Osteoblast (primary cell): ENCODE measurements at places on chromosomes 13 and 19.

DNA sequence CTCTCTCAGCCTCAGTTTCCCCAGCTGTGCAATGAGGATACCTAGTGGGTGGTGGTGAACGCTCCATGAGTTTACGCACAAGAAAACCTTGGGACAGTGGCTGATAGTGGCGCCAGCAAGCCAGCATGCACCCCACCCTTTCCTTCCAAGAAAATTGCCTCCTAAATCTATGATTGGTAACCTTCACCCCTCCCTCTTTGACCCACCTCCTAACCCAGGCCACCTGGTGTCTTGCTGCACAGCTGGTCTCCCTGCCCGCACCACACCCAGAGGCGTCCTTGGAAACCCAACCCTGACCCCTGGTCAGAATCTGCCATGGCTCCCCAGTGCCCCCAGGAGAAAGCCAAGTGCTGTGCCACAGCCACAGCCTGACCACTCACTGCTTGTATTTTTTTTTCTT lies 22.8 kb upstream of the BCL3 start:
- no peak for DNase-seq

- no peak for DNase-seq
Observed at GRCh38 chr13:113845055-113845454, 18.8 kb downstream of the GAS6 start.

- no peak for DNase-seq
Observed at GRCh38 chr13:40181203-40181845, 485.1 kb downstream of the FOXO1 start.

DNA sequence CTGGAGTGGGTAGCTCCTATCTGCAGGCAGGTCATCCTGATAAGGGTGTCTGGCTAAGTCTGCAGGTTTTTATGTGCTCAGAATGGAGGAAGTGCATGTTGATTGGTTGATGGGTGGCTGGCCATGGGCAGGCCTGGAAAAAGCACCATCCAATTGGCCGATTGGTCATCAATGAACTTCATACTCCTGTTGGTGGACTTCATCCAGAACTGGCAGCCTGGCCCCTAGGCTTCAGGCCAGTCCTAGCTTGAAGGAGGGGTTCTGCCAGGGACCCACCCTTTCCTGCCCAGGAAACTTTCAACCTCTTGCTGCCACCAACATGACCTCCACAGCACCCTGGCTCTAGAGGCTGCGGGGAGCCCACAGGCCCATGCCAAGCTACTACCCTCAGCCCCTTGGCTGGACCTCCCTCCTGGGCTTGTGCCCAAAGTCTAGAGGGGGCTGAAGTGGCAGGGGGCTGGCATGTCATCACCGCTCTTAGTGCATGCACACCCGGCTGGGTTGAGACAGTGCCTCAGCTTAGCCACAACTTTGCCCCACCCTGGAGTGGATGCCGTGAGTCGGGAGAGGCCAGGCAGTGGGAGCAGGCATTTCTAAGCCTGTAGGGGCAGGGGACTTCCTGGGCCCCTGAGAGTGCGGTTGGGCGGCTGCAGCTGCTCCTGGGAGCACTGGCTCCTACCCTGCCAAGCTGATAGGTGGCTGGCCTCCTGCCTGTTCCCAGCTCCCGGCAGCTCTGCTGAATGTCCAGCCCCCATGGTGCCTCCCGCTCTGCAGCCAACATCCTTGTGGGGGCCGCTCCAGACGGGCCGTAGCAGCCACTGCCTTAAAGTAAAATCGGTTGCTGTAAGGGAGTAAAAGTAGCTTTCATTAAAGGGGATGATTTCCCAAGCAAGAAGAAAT lies 13.2 kb downstream of the DNAJC15 start:
- DNase-seq: no peak

DNA sequence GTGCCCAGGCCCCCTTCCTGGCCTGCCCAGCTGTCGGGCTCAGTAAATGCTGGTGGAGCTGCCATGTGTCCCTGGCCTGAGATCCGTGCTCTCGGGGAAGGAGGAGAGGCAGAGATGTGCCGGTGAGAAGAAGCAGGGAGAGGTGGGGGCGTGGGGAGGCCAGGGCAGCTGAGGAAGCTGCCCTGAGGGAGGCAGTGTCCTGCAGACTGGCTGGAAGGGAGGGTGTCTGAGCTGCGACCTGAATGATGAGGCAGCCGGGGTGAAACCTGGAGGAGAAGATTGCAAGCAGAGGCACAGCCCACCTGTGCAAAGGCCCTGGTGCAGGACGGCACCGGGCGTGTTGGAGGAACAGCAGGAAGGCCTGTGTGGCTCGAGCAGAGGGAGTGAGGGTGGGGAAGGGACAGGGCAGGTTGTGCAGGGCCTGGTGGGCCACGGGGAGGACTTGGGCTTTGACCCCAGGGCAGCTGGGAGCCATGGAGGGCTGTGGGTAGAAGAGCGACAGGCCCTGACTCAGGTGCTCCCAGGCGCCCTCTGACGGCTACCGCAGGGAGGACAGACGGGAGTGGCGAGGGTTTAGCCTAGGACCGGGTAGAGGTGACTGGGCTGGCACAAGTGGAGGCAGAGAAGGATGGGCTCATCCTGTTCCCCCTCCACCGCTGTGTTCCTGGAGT lies 14.0 kb upstream of the CELF5 start:
- peak; percentile 99 for DNase-seq

DNA sequence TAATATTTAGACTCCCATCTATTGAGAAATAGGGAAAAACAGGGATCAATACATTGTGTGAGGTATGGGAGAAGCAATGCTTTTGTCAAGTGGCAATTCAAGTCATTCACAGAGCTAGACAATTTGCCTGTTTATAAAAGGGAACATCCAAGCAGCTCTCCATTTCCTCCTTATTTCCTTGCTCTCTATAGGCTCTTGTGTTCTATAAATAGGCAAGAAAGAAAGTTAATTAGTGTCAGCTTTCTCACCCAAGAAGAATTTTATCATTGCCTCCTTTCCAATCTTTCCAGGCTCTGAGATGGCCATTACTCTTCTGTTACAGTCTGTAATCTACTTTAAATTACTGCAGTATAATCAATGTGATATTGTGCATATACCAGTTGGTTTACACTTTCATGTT lies 199.9 kb downstream of the LHFPL6 start:
- no peak for DNase-seq

- DNase-seq: peak; percentile 73
Observed at GRCh38 chr19:650121-650520, 10.4 kb downstream of the FGF22 start.

DNA sequence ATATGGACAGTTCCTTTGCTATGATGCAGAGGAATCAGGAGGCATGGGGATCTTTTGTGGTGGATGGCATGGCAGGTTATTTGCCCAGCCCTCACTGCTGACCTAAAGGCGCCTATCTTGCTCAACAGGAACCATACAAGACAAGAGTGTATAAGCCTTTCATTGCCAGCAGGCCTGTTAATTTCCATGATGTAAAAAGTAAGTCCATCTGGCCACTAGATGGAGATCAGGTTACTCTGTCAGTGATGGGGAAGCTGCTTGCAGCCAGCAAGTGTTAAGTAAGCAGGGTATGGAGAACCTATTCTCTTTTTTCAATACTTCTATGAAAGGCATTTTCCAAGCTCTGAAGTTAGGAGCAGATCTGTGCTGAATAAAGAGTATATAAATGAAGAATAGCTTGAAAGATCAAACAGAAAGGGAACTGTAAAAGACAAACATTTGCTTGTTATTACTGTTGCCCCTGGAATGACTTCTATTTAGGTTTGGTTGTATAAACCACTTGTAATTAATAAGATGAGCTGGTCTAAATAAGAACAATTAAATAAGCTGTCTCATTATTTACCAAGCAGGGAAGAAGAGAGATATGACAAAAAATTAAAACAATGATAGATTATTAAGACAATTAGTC lies 210.9 kb downstream of the RGCC start:
- DNase-seq: peak; percentile 88

DNA sequence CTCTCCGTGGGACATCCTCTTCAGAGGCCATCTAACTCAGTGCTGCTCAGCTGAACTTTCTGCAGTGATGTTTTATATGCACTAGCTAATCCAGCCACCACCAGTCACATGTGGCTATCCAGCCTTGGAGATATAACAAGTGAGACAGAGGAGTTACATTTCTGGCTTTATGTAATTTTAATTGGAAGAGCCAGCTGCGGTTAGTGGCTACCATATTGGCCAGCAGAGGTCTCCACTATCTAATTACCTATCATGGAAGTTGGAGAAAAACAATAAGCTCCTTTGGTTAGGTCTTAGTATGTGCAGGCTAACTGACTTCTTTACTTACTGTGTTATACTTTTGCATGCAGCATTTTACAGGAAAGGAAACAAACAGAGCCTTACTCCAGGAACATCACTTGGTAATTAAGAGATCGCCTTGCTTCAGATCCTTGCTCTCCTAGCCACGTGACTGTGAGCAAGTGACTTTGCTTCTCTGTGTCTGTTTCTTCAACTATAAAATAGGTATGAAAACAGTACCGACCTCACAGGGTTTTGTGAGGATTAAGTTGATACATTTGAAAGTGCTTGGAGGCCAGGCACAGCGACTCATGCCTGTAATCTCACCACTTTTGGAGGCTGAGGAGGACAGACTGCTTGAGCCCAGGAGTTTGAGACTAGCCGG lies 1.6 kb upstream of the KLK10 start:
- peak; percentile 85 for DNase-seq

GRCh38 chr13:20193162-20193906 lies 596 bp upstream of the GJB2 start:
- DNase-seq: peak; percentile 83

GRCh38 chr19:33293255-33294057 lies 8.9 kb downstream of the CEBPA start:
- peak; percentile 99 for DNase-seq

DNA sequence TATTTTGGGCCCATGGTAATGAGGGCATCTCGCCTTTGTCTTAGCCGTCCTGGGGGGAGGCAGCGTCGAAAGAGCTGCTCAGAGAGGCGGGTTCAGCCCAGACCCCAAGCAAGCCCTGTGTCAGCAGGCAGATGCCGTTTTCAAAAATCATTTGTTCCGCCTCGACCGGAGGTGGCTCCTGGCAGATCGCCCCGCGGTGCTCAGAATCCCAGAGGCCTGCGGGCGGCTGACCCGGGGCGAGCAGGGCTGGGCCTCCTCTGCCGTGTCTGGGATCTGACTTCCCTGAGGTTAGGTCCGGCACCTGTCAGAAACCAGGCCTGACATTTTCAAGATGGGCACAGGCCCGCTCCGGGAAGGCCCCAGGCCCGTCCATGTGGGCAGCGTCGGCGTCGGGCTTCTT lies 36.1 kb downstream of the CRTC1 start:
- DNase-seq: peak; percentile 53

- DNase-seq: peak; percentile 94
Observed at GRCh38 chr19:10420444-10421239, at the start of gene PDE4A. Gene PDE4A, plus strand, starts transcription at chr19:10420538. Its CDS starts 227 bp downstream, at chr19:10420765.

DNA sequence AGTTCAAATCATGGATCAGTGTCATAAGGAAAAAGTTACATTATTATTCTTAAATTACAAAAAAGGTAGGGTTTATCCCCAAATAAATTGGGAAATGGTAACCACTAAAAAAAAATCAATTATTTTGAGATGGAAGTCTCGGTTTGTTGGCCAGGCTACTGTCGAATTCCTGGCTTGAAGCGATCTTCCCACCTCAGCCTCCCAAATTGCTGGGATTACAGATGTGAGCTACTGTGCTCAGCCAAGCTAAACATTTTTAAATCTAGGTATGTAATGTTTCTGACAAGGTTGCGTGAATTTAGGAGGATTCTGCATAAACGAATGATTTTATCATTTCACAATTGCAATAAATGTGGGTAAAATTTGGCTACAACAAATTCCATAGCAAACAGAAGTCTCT lies 2.0 kb downstream of the NAA16 start:
- no peak for DNase-seq

GRCh38 chr13:29936051-29936813 lies 85.8 kb upstream of the UBL3 start:
- no peak for DNase-seq

GRCh38 chr13:45882626-45883025 lies 31.1 kb upstream of the SIAH3 start:
- DNase-seq: no peak

GRCh38 chr19:53912653-53913052 lies 3.6 kb downstream of the CACNG7 start:
- DNase-seq: peak; percentile 62

GRCh38 chr13:95620030-95620824 lies 24.3 kb downstream of the DZIP1 start:
- no peak for DNase-seq

GRCh38 chr19:12766051-12766521 lies 9.3 kb downstream of the HOOK2 start:
- peak; percentile 100 for DNase-seq

GRCh38 chr13:48188131-48188530 lies 44.9 kb upstream of the ITM2B start:
- no peak for DNase-seq

GRCh38 chr13:27658546-27658945 lies 36.9 kb downstream of the POLR1D start:
- no peak for DNase-seq

GRCh38 chr19:47099576-47100050 lies 14.0 kb downstream of the ZC3H4 start:
- no peak for DNase-seq

DNA sequence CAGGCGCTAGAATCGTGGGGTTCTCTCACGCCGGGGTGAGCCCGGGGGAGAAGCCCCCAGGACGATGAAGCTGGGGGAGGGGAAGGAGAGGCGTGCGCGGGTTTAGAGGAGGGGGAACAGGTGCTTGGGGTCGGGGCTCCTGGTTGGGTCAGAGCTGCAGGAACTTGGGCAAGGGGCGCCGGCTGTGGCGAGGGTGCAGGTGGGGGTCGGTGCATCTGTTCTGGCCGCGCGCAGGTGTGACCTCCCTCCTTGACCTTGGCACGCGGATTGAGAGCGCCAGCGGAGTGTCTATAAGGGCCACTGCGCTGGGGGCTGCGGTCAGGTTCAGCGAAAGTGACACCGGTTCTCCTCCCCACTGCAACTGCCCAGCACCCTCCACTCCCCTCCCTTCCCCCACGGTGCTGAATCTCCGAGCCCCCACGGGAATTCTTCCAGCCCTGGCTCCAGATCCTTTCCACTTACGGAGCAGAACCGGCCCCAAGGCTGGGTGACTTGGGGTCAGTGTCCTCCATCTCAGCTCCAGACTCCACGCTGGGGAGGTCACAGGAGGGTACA lies 618 bp downstream of the TMEM38A start:
- DNase-seq: peak; percentile 58

DNA sequence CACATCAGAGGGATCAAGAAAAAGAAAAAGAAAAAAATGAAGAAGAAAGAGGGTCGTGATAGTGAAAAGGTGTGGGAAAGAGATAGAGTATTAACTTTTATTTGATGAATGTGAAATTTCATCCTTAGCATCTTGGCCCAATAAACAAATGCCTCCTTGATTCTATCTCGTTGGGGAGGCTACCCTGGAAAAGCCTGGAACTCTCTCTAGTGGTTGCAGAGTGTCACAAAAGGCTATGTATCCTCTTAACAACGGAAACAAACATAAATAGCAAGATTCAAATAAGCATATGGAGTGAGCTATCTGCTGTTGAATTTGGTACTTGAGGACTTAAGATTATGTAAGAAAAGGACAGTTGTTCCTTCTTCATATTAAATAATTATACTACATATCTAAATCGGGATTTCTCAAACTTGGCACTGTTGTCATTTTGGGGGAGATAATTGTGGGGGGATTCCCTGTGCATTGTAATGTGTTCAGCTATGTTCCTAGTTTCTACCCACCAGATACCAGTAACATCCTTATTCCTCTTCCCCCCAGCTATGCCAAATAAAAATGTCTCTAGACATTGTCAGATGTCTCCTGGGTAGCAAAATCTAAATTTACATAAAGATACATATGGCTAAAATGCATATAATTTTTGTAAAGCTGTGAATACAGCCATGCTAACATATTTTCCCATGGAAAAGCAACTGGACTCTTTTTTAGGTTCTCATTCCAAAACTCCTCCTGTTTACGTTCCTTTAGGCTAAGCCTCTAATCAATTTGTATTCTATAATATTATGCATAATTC lies 557.2 kb downstream of the DCT start:
- no peak for DNase-seq

GRCh38 chr19:46492841-46493235 lies 2.8 kb downstream of the PNMA8B start:
- peak; percentile 84 for DNase-seq
